ENCODE measurements at places on chromosomes 5 and 9. TPM values are rescaled to one million over a fixed set of nuclear protein-coding genes. Genes with fewer than 3 reads are reported as not detected.

Gene GABRG2
- total RNA-seq, result not detected

Gene ROPN1L
- total RNA-seq, result 3.0 TPM

Gene ADGRD2
- not detected for total RNA-seq

Gene INSL4
- not detected for total RNA-seq

Measured in M059J (cell line).